CD4-positive, alpha-beta T cell treated with Interleukin-4 for 4 hours (primary cell): ENCODE measurements at places on chromosomes 13 and 19.

DNA sequence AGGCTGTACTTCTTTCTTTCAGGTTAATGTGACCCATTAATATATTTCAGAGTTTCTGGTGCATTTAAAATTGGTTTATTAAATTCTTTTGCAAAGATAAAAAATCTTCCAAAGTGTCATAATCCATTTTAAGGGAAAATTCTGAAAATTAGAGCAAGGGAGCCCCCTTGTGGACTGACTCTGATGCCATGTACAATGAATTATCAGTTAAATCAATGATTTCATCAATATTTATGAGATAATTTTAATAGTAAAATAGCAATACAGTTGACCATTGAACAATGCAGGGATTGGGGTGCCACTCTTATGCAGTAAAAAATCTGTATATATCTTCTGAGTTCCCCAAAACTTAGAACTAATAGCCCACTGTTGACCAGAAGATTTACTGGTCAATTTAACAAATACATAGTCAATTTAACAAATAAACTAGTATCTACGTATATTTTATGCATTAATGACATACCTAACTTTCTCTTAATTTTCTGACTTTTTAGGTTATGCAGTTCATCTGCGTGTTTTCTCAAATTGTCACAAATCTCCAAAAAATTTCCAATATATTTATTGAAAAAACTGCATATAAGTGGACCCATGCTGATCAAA lies 479.1 kb upstream of the MIR17HG start:
- no peak for DNase-seq

DNA sequence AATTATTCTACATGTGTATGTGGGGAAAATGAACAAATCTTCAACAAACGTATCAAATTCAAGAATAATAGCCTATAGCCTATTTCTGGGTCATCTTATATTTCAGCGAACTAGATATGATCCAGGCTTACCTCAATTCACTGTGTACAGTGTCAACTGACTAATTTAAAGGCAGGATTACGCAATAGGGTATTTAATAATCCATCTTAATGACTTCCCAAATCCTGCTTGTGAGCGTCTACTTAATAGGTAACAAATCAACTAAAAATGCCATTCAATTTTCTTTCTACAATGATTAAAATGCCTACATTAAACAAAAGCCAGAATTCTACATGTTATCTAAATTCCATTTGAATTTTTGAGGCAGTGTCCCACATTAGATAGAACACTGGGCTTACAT lies 67.0 kb downstream of the USP12 start:
- DNase-seq: no peak

DNA sequence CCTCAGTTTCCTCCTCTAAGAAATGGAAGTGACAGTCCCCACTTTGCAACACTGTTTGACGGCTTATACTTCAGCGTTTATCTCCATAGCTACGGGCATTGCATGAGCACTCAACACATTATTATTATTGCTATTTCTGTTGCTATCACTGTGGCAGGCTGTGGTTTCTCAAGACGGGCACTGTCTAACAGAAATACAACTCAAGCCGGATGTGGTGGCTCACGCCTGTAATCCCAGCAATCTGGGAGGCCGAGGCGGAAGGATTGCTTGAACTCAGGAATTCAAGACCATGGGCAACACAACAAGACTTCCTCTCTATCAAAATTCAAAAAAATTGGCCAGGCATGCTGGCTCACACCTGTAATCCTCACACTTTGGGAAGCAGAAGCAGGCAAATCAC lies 4.9 kb upstream of the ZSWIM4 start:
- peak; percentile 80 for DNase-seq

DNA sequence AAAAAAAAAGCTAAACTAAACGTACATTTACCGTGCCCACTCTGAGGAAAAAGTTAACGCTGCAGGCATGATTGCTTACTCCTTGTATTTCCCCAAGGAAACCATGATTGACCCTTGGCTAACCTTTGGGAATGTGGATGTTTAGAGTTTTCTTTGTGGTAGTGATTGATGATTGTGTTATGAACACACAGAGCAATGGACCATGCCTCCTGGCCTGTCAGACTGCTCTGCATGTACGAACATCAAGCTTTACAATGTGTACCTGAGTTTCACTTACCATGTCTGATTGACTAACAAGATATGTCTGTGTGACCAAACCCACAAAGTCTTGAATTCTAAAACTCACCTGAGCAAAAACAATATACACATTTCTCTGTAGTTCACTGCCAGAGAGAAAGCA lies 35.1 kb downstream of the MYCBP2 start:
- no peak for DNase-seq

GRCh38 chr13:90686442-90686841 lies 661.0 kb upstream of the MIR17HG start:
- DNase-seq: no peak

- DNase-seq: peak; percentile 14
Measured at GRCh38 chr19:10145031-10145430, 25.3 kb upstream of the EIF3G start.

- DNase-seq: no peak
Measured at GRCh38 chr19:33950091-33950750, 153.6 kb downstream of the KCTD15 start.

GRCh38 chr19:47406711-47407416 lies 12.5 kb downstream of the MEIS3 start:
- no peak for DNase-seq

DNA sequence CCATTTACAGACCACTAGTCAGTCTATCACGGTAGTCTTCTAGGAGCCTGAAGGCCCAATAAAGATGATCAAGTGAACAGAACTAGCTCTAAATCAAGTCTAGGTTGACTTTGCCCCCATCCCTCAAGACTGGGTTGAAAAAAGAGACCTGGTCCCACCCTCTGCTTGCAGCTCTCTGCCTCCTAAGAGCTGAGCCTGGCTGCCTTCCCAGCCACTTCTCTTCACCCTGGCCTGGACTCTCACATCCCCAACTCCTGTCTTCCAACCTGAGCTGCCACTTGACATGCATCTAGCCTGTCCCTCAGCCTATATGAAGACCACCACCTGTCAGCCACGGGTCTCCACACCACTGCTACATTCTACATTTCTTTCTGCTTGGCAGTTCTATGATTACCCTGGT lies 99.6 kb downstream of the FOXO1 start:
- no peak for DNase-seq

GRCh38 chr13:112752211-112752610 lies 62.4 kb downstream of the ATP11A start:
- no peak for DNase-seq

DNA sequence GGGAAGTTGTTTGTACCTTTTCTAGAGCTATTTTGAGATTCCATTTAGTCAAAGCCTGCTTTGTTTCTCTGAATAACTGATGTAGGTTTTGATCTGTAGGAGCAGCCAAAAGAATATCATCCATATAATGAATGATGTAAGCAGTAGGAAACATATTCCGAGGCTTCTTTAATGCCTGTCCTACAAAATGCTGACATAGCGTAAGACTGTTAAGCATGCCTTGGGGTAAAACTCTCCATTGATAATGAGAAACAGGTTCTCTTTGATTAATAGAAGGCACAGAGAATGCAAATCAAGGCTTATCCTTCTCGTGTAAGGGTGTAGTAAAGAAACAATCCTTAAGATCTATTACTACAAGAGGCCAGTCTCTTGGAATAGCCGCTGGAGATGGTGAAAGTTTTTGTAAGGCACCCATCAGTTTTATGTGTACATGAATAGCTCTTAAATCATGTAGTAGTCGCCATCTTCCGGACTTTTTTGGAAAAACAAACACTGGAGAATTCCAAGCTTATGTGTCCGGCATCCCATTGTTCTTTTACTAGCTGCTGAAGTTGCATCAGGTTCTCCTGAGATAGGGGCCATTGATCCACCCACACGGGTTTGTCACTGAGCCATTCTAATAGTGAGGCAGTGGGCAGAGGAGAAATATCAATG lies 13.5 kb downstream of the FPR3 start:
- no peak for DNase-seq

- DNase-seq: no peak
Measured at GRCh38 chr19:30449078-30449590, 77.0 kb downstream of the ZNF536 start.

- DNase-seq: no peak
Measured at GRCh38 chr13:45548281-45548680, 67.3 kb downstream of the ERICH6B start.

GRCh38 chr13:67119481-67119894 lies 110.6 kb downstream of the PCDH9 start:
- DNase-seq: no peak

GRCh38 chr19:48530066-48530720 lies 18.6 kb upstream of the LMTK3 start:
- no peak for DNase-seq

DNA sequence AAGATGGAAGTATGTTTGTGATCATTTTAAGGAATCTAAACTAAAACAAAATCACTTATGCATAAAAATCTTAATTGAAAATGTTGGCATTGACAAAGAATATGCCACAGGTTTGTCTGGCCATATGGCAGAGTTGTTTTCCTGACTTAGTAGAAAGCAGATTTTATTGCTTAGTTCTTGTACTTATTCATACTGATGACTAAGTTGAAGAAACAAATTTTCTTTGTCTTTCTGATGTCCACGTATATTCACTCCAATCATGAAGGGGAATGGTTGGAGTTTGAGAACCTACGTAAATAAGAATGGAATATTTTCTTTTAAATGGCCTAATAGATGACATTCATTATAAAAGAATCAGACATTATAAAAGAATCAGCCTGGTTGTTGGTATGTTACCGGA lies 8.0 kb upstream of the GPC6 start:
- DNase-seq: no peak

GRCh38 chr19:19342086-19343015 lies 21.7 kb downstream of the MAU2 start:
- DNase-seq: no peak
